ENCODE measurements at places on chromosomes 16 and 17.

DNA sequence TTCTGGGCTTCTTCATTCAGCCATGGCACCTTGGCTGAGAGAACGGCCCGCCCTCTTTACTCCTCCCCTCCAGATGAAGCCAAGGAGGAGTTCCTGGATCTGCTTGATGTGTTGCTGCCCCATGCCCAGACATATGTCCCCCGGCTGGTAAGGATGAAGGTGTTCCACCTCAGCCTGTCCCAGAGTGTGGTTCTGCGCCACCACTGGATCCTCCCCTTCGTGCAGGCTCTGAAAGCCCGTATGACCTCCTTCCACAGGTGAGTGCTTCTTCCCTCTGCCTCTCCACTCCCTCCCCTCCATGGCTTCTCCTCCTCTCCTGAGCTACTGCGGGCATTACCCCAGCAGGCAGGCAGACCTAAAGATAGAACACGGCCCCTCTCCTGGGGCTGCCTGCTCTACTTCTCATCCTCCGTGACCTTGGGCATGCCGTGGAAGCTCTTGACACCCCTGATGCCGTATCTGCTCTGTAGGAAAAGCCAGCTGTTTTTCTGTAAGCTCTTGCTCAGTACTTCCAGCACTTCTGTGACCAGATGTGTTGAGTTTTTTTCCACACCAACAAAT is 8.7 kb downstream of the USB1 start:
- no peak for DNase-seq

- DNase-seq, result no peak
These were observed 481.8 kb downstream of the XYLT1 start for GRCh38 chr16:16988963-16989362.

- DNase-seq, result no peak
These were observed 401 bp downstream of the NXN start for GRCh38 chr17:979212-979538.

DNA sequence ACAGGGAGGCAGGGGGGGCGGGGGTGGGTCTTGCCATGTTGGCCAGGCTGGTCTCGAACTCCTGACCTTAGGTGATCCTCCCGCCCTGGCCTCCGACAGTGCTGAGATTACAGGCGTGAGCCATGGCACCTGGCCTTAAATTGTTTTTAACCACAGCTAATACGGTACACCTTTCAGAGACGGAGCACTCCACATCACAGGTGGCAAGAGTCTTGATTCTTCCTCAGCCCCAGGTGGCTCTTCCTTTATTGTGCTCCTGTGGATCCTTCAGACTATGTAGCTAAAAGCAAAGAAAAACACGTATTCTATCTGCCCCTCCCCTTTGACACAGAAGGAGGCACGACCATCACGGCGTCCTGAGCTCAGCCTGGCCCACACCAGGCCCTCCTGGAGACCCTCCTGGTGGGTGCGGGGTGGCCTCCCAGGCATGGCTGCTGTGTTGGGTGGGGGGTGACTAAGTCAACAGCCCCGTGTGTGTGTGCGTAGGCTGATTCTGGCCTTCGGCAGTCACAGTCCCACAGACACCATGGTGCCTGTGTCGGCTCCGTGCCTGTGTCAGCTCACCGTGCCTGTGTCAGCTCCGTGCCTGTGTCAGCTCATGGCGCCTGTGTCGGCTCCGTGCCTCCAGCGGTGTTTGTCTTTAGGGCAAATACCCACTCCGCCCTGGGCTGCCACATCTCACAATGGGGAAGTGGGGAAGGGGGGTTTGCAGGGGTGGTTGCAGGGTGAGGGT is 10.8 kb upstream of the SECTM1 start:
- DNase-seq, result no peak

- DNase-seq, result no peak
These were observed 7.6 kb downstream of the RHBDF2 start for GRCh38 chr17:76493505-76494167.

DNA sequence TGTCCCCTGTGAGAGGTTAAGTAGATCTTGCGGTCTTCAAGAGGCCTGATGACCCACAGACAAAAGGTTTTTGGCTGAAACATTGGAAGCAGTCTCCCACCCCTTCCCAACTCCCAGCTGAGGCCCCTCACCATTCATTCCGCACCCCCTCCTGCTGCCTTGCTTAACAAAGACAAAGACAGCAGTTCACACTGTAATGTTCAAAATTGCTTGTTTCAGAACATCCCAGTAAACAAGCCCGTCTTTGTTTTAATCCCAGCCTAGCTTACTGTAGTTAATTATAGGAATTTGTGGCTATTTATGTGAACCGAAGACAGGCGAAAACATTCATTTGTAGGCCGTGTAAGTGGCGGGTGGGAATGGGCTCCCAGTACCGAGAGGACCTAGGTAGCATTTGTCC is 55.7 kb downstream of the IRX5 start:
- no peak for DNase-seq

DNA sequence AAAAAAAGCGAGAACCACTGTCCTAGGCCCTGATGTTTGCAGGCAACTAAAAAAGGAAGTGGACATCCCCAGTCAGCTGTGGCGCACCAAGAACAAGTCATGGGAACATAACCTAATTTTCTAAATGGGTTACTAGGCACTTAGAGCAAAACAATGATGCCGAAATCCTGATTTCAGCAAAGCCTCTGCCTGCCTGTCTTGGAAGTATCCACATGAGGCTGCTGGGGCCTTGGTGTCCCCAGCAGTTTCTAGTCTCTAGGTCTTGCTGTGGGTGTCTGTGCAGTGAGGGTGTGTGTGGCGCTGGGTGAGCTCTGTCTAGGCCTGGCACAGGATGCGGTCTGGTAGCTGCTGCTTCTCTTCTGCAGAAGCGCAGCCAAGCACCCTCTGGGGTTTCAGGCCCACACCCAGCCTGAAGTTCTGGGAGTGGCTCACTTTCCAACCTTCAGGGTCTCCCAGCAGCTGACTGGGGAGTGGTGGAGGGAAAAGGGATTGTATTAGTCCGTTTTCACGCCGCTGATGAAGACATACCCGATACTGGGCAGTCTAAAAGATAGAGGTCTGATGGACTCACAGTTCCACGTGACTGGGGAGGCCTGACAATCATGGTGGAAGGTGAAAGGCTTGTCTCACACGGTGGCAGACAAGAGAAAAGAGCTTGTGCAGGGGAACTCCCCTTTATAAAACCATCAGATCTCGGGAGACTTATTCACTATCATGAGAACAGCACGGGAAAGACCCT is 21.1 kb downstream of the STH start:
- DNase-seq, result peak; percentile 41

GRCh38 chr16:86335266-86336172 is 174.8 kb upstream of the FOXF1 start:
- DNase-seq, result no peak

GRCh38 chr17:30541802-30542201 is 64.6 kb downstream of the GOSR1 start:
- DNase-seq, result no peak

- DNase-seq, result no peak
These were observed 60.0 kb downstream of the ABCC1 start for GRCh38 chr16:16009401-16009800.

DNA sequence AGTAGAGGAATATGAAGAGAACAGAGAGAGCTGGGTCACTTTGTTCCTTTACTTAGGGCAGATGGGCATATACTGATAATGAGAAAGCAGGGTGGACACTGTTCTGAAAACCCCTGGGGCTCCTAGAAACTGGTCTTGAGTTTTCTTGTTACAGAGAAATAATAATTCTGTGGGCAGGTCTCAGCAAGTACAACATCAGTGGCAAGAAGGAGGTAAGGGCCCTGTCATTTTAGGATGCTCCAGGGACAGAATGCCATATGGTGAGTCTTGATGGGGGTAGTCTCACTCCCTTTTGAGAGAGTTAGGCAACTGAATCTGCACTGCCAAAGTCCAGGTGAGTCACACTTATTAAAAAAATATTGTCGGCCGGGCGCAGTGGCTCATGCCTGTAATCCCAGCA is 102.3 kb downstream of the KCNJ2 start:
- no peak for DNase-seq

DNA sequence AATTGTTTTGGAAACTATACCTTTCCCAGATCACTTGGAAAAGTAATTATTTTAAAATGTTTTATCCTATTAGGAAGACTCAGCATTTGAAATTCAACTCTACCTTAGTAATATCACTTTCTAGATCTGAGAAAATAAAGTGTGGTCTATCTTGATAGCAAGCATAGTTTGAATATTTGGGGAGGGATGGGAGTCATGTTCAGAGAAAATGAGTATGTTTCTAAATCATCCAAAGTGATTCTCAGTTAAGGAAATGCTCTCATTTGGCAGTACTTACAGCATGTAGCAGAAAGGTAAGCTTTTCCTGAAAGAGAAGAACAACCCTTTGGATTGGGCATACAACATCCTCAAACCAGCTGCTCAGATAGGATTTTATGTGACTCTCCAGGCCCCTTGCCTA is 6.9 kb downstream of the C17orf75 start:
- DNase-seq, result no peak

- DNase-seq, result no peak
These were observed 159.4 kb downstream of the HS3ST3A1 start for GRCh38 chr17:13442361-13442760.

GRCh38 chr17:39694593-39694992 is 5.3 kb upstream of the ERBB2 start:
- DNase-seq, result no peak

DNA sequence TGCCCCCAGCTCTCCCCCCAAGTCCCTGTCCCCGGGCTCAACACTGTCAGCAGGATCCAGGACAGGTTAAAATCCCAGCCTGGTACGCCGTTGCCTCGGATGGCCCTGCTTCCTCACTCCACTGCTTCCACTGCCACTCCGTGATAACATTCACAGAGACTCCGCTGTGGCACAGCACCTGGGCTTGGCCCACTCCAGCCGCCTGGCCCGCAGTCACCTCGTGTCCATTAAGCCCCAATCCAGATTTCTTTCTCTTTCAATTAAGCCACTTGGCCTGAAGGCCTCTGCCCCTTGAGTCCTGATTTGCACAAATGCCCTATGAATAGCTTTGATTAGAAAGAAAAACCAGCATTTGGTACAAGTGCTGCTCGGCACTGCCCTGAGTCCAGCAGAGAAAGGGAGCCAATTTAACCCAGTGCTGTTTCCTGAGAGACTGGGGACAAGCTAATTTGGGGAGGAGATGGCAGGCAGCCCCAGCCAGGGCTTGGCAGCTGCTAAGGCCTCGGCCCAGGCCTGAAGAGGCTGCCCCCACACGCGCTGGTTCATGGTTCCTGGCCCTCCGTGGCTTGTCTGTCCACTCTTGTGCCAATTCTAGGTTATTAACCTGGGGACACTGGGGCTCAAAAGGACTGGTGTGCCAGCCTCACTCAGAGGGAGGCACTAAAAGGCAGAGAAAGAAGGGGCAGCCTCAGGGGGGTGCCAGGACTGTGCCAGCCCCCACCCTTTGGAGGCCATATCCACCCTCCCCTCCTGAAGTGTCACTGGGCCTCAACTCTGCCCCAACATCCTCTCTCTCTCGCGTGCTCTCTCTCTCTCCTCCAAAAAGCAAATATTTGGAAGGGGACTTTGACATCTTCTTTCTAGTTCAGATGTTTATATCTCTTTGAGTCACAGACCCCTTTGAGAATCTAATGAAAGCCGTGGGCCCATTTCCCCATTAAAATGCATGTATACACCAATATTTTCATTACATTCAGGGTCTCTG is 29.8 kb upstream of the SPPL2C start:
- DNase-seq, result no peak

GRCh38 chr17:56160422-56160821 is 7.1 kb downstream of the ANKFN1 start:
- DNase-seq, result no peak

DNA sequence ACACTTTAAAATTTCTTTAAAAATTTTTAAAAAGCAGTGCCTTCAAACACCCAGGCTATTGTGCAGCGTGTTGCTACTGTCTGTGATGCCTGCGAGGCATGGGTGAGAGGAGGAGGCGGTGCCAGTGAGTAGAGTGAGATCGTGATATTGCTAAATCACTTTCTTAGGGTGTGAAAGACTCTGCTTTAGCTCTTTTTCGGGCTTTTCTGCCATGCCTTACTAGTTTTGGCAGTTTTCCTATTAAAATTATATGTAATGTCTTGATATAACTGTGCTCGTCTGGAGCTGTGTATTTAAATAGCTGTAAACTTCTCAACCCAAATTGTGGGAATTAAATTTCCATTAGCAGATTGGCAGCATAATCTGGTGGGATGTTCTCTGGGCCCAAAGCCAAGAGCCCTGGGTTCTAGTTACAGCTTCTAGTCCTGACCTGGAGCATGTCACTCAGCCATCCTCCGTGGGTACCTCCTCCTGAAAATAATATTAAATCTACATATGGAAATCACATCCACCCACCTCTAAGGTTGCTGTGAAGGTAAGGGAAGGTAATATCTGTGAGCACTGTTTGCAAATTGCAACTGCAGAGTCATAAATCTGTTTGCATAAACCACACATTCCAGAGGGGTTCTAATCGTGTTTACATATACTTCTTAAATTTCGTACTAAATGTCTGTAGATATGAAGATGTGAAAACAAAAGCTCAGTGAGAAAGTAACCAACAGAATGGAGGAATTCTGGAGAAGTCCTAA is 264.3 kb upstream of the CACNG5 start:
- DNase-seq, result no peak

DNA sequence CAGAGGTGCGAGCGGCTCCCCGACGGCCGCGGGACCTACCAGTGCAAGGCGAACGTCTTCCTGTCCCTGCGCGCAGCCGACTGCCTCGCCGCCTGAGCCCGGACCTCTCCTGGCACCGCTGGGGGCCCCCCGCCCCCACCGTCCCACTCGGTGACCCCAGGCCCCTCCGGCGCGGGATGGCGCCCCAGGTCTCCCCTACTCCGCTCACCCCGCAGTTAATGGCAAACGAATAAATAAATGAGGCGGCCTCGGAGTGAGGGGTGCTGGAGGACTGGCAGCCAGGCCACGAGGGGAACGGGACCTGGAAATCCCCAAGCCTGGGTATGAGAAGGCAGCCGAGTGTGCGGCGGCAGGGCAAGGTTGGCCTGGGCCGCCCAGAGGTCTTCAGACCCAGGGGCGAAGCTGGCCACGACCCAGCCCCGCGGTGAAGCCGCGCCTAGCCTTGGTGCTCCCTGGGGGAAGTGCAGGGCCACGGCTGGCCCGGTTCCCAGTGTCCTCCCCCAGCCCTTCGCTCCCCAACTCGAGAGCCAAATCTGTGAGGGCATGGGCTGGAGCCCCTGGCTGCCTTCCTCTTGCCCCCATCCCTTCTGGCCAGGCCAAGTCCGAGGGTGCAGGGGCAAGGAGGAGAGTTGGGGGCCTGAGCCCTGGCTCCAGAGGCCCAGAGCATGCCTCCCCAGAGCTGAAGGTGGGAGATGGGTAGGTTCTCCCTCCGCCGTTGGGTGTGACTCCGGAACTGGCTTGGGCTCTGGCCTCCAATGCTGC is 796 bp downstream of the NPB start:
- no peak for DNase-seq

GRCh38 chr17:49548506-49549310 is 27.0 kb upstream of the NXPH3 start:
- DNase-seq, result no peak
